ENCODE measurements at places on chromosomes 2 and 18.

- no peak for DNase-seq
Measured at GRCh38 chr2:19987936-19988335, 2.0 kb downstream of the WDR35 start.

GRCh38 chr2:121365061-121365460 lies 80.1 kb upstream of the TFCP2L1 start:
- DNase-seq, result no peak

- no peak for DNase-seq
Measured at GRCh38 chr18:5538544-5538943, 5.3 kb downstream of the EPB41L3 start.

GRCh38 chr2:69517410-69517809 lies 80.2 kb upstream of the NFU1 start:
- no peak for DNase-seq

DNA sequence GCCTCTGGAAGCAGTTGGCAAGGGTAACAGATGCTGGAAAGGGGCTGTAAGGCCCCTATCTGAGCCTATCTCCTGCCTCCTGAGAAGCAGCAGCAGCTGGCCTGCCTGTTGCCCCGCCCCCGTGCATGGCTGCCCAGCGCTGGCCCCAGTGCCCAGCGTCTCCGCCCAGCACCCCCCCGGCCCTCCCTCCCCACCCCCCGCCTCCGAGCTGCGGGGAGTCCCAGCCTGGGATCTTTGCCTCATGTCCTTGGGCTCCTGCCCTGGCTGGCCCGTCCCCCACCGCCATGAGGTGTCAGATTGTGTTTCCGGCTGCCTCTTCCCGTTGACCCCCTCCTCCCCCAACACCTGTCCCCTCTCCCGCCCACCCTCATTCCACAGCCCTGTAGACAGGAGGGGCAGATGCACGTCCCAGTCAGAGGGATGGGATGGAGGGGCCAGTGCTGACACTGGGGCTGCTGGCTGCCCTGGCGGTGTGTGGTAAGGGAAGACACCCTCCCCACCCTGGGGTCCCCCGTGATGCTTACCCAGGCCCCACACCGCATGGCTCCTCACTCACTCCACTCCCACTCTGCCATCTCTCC lies at the start of gene CHRND:
Gene CHRND (plus strand): TSS at position 370 of the 581 bp plus-strand sequence. CDS start 56 bp downstream, at position 426.
- no peak for DNase-seq

GRCh38 chr2:136392897-136393505 lies 275.1 kb upstream of the CXCR4 start:
- DNase-seq, result no peak

GRCh38 chr2:10514743-10515142 lies 66.6 kb upstream of the ODC1 start:
- DNase-seq, result no peak

DNA sequence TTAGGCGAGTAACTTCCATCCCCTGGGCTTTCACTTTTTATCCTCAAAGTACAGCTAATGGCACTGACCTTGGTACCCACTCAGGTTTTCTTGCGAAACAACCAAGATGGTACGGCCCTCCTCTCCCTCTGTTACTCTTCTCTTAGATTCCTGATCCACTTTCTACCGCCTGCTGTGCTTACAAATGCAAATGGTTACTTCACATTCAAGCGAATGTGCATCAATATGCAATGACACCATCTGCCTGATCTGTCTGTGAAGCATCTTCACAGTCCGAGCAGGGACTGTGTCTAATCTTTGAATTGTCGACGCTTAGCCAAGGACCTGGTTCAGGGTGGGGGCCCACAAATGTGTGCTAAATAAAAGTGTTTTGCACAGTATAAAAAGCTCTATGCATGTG lies 112.2 kb downstream of the TRIB2 start:
- no peak for DNase-seq

DNA sequence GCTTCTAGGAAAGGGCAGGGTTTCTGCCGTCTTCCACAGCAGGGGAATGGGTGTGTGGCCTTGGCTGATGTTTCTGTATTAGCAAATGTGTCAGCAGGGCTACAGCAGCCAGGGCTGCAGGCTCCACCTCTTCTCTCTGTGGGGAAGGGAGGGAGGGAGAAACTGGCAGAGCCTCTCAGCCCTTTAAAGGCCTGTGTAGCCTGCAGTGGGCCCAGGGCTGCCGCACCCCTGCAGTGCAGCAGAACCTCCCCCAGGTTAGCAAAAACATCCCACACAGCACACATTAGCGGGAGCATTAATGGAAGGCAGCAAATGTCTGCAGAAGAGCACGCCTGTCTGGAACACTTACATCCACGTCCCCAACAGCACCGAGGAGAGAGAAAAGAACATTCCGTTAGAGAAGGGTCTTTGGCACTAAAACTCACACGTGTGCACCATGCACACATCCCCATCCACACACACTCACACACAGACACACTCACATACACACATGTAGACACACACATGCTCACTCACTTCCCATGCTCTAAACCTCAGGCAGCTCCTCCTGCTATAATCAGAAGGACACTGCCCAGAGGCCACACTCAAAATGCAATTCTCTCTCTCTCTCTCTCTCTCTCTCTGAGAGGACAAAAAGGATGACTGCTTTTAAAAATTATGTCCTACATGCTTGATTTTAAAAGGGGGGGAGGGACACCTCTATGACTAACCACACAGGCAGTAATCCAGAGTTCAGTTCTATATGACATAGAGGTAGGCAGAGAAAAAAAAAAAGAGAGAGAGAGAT lies 24.1 kb downstream of the MRPL35 start:
- no peak for DNase-seq

- DNase-seq, result peak; percentile 43
Measured at GRCh38 chr18:37566479-37567060, 972 bp upstream of the CELF4 start.

- DNase-seq, result no peak
Measured at GRCh38 chr2:233761040-233761769, 1.1 kb downstream of the UGT1A1 start.

DNA sequence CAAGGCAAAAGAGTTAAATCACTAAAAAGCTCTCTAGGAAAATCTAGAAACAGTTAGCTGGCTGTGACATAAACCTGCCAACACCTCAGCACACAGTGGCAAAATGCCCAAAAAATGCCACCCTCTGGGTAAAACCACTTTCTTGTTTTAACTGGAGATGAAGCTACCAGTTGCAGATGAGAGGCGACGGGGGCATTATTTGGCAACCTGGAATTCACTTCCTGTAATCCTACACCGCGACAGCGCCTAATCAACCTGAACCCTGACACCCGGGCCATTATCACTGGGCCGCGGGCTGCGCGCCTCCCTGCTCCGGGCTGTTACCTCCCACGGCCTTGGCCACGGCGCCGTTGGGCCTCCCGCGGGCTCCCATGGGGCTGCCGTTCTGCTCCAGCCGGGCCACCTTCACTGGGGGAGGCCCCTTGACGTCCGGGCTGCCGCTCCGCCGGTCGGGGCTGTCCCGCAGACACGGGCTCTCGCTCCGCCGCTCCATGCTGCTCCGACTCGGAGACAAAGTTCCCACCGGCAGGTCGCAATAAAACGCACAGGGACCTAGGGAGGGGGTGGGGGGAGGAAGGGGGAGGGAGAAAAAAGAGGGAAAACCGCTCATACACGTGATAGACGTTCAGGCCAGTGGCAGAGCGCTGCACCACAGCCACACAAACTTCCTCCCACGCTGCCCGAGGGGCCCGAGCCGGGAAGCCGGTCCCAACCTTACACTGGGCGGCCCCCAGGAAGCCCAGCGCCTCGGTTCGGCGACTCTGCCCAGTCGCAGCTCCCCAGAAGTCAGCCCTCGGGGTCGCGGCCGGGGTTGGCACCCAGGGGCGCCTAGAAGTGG lies 2.0 kb downstream of the SATB2 start:
- DNase-seq, result no peak

- no peak for DNase-seq
Measured at GRCh38 chr18:9771261-9771976, 63.3 kb downstream of the RAB31 start.

DNA sequence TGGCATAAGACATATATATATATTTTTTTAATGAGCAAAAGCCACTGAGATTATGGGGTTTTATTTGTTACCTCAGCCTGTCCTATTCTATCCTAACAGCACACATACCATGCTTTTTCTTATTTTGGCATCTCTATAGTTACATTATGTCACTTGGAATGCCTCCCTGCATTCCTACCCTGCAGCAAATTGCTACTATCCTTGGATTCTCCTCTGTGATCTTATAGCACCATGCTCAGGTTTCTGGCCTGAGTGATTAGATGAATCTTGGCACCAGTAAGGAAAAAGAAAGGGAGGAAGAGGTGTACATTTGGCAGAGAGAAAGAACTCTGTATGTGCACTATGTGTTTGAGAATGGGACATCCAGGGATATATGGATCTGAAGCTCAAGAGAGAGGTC lies 86.3 kb upstream of the PELI1 start:
- DNase-seq, result no peak

DNA sequence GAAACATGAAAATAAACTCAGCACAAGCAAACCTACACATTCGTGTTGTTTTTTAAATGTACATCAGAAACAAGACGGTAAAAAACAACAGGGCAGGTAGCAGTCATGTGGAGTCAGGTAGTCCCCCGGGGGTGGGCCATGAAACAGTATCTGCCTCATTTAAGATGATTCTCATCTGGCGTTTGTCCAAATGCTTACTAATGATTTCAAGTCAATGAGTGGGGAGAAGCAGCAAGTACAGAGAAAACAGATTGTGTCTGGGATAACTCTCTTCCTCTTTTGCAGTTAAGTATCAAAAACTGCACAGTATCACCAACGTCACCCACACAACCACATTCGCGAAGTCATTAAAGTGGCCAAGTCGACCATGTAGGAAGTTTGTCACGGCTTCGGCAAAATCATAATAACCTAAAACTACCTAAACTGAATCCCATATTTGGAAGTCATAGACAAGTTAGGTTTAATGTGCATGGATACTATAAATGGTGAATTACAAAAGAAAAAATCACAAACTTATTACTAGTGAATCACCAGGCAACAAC lies 1.3 kb downstream of the LAPTM4A start:
- DNase-seq, result peak; percentile 13
